ENCODE measurements at places on chromosomes 3 and 15.

DNA sequence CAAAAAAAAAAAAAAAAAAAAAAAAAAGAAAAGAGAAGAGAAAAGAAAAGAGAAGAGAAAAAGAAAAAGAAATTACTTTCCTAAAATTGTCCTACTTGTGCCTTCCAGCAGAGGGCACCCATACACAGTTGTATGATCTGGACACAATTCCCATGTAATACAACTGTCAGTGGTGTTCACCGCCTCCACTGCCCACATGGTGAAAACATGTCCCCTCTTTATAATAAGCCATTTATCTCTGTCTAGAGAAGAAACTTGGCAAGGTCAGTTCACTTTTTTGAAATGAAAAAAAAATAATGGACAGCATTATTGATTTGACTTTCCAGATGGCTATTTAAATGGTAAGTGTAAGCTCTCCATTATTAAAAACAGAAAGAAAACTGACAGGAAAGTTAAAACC lies 459.4 kb downstream of the GBE1 start:
- DNase-seq: no peak

DNA sequence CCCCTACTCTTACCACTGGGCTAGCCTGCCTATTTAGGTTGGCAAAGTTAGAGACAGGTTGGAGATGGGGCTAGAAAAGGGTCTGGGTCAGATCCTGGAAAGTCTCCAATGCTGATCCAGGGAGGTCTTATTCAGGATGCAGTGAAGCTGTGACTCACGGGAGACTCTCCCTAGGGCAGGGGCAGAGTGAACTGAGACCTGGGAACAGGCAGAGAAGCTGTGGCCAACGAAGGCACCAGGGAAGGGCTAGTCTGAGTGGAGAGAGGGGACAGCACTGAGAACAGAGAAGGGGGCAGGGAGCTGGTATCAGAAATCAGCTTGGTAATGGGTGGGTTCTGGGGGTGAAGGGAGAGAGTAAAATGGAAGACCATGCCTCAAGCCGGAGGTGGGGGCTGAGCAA lies 2.2 kb downstream of the LTF start:
- DNase-seq: no peak

- no peak for DNase-seq
Measured at GRCh38 chr3:68129065-68129464, 474.7 kb upstream of the SUCLG2 start.

- no peak for DNase-seq
Measured at GRCh38 chr15:95226835-95227234, 995.5 kb downstream of the MCTP2 start.

DNA sequence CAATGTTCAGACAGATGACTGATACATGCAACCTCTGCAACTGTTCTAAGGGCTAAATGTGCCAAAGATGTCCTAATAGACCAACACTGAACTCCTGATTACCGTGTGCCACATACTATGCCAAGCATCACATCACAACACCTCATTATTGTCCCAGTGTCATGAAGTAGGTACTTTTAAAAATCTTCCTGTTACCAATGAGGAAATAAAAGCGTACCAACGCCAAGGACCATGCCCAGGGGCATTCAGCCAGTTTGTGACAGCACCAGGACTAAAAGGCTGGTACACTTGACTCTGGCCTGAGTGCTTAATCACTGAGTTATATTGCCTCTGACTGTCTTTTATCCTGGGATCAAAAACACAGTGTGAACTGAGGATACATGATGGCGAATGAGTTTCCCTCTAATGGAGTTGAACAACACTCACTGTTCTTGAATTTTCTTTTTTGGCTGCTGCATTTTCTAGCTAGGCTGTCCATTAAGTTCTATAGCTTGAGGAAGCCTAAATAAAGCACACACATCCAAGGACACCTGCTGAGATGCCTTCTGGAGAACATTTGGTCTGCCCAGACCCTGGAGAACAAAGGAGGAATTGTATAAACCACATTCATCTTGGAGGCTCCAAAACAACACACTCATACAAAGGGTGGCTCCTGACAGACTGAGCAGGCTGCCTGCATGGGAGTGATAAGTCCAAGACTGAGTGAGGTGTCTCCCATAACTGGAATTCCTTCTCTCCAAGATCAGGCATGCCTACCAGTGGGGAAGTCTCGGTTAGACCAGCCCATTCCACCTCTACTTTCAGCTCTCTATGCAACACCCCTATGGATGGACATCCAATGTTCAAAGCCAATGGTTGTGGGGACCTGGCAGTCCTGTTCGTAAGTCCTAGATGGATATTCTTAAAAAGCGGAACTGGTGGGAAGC lies 126.7 kb upstream of the PRICKLE2 start:
- DNase-seq: no peak

DNA sequence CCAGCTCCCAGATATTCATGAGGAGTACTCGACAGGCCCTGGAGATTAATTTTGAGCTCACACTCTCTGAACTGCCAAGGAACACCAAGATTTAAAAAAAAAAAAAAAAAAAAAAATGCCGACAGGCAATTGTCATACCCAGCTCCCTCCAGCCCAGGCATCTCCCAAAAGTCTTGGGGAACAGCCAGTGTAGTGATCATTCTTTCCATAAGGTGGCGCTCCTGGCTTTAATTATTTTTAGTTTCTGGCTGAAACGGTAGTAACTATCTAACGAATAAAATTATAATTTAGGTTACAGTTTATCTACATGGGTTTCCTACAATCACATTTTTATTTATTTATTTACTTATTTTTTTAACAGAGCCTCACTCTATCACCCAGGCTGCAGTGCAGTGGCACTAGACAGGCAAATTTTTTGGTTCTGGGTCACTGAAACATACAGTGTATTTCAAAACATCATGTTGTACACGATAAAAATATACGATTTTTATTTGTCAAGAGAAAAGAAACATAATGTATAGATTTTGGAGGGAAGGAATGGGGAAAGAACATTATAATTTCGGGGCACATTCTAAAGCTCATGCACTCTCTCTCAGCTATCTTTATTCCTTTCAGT lies 157.3 kb downstream of the ADAMTS9 start:
- no peak for DNase-seq

- no peak for DNase-seq
Measured at GRCh38 chr3:162996368-162996767, 1499.8 kb downstream of the OTOL1 start.

DNA sequence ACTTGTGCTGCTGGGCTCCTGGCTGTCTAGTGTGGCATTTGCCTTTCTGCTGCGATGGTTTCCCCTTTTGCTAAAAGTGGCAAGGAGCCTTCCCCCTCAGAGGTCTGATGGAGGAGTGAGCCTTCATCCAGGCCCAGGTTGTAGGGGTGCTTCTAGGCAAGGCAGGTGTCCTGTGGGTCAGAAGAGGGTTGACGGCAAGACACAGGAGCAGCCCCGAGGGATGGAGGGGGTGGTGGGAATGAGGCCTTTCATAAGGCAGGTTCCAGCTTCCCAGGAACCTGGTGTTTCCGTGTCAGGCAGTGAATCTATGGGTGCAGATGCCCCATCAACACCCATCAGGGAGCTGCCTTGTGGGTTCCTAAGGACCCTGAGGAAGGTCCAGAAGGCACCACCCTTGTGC lies 63.0 kb upstream of the TAMM41 start:
- no peak for DNase-seq

DNA sequence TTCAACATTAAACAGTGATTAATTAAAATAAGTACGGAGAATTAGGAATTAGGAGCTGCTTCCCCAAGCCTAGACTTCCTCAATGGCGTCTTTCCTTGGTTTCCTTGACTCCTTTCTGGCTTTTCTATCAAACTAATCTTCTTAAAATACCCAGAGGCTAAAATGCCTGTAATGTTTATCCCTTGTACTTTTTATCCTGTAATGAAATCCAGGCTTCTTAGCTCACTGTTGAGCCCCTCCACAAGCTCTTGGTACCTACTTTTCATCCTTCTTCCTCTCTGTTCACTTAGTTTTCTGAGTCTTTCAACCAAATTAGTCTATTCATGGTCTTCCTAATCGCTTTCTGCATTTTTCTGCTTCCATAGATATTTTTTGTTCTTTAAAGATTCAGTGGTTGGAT lies 6.9 kb upstream of the UBE2E1 start:
- DNase-seq: no peak

- DNase-seq: no peak
Measured at GRCh38 chr3:129773691-129774663, 119.5 kb downstream of the TMCC1 start.

- no peak for DNase-seq
Measured at GRCh38 chr15:64507293-64507802, 47.0 kb downstream of the ZNF609 start.

GRCh38 chr15:66654739-66655375 lies 47.2 kb upstream of the SMAD6 start:
- DNase-seq: no peak

DNA sequence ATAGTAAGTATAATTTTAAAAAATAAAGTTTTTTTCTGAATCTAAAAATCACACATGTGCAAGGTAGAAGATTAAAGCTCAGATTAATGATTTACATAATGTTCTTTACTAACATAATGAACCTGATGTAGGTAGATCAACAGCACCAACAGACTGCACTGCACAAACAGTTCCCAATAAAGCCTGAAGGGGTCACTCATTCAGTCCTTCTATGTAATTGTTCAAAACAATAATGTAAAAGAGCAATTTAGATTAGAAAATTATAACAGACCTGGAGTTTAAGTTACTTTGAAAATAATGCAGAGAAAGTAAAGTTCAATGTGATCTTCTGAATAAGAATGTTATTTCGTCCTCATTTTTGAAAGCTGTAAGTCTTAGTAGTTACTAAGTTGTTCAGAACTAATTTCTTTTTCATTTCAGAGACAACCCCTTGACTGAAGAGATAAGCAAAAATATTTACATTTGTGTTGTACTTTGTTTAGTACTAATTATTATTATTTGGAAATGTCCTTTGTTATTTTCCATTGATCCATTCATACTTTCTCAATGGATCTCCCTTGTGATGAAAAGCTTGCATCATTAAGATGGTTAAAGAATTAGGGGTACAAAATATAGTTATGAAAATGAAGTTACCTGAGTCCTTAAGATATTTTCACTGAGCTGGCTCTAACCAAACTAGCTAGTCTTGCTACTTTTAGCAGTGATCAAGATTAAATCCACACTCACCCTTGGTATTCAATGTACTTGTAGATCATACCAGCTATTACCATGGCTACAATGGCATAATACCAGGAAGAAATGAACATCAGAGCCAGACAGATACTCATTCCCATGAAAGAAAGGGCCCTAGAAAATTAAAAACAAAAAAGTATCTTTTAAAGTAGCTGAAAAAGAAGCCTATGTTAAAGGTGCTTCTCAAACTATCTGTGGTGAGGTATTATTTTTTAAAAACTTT lies 16.8 kb downstream of the EMC4 start:
- DNase-seq: no peak

- no peak for DNase-seq
Measured at GRCh38 chr3:195876297-195877064, 31.9 kb downstream of the TNK2 start.

GRCh38 chr15:45589256-45589655 lies 2.1 kb downstream of the BLOC1S6 start:
- no peak for DNase-seq

DNA sequence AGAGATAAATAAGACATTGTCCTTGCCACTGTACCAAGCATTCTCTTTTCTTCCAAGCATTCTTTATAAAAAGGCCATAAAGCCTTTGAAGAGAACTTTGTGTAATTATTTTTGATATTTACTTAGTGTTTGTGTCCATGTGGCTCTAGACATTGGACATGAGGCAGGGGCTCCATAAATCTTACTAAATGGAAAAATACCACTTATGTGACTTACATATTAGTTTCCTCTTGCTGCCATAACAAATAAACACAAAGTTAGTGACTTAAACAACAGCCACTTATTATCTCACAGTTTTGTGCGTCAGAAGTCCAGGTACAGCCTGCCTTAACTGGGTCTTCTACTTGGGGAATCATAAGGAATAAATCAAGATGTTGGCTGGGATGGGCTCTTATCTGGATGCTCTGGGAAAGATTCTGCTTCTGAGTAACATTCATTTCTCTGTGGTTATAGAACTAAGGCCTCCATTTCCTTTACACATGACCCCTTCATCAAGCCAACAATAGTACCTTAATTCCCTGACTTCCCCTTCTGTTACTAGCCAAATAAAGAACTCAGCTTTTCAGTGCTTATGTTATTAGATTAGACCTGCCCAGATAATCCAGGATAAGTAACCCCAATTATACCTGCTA lies 59.9 kb upstream of the COL8A1 start:
- DNase-seq: no peak

All from stimulated activated effector memory CD8-positive, alpha-beta T cell treated with anti-CD3 and anti-CD28 coated beads, Interleukin-12 subunit alpha, Interleukin-12 subunit beta, amount 100 ng/mL, for 72 hours (primary cell).